COR-L47 (cell line): ENCODE measurements at places on chromosomes 3 and 15.

- DNase-seq = no peak
Measured at GRCh38 chr15:100073982-100074381, 267.8 kb downstream of the ADAMTS17 start.

- DNase-seq = no peak
Measured at GRCh38 chr3:127043041-127043641, 60.2 kb downstream of the PLXNA1 start.

- no peak for DNase-seq
Measured at GRCh38 chr15:101276501-101277037, 716 bp downstream of the SELENOS start.

- DNase-seq = peak; percentile 58
Measured at GRCh38 chr3:180802837-180803236, 109.6 kb upstream of the FXR1 start.

DNA sequence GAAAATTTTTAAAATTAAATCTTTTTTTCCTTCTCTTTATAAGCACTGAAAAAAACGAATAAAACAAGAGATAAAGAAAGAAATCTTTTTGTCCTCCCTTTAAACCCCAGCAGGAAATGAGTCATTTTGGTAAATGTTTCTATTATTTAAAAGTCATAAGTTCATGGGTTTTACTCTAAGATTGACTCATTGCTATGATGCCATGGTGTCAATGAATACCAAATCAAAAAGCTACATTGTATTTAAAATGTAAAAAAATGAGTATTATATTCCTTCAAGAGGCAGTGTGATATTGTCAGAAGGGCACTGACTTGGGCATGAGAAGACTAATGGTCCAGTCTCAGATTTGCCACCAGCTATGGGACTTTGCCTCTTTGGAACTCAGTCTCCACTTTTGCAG is 303.4 kb upstream of the DNAJC19 start:
- no peak for DNase-seq

- DNase-seq = peak; percentile 22
Measured at GRCh38 chr3:133295199-133295901, 104.5 kb upstream of the BFSP2 start.

DNA sequence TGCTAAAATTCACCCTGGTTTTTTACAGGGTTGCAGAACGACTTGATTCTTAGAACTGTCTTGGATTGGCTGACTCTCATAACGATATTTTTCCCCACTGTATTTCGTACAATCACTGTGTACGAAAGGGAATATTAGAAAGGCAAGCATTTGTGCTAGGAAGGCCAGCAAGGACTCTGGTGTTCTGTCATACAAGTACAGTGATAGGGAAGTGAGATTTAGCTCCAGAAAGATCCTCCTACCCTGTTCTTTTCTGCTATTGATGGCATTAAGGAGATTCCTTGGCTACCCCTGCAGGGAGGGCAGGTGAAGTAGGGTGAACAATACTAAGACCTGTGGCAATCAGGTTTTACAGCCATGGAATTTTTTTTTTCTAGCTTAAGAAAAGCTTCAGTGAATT is 53.8 kb upstream of the SCAANT1 start:
- no peak for DNase-seq

- peak; percentile 47 for DNase-seq
Measured at GRCh38 chr15:71800835-71801745, 9.3 kb upstream of the NR2E3 start.

DNA sequence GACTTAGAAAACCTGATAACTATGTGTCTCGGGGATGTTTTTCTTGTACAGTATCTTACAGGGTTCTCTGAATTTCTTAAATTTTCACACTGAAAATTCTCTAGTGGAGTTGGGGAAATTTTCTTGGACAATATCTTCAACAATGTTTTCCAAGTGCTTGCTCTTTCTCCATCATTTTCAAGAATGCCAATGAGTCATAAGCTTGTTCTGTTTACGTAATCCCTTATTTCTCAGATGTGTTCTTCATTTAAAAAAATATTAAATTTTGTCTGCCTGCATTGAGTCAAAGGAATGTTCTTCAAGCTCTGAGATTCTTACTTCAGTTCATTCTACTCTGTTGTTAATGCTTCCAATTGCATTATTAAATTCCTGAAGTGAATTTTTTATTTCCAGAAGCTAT is 21.9 kb upstream of the PLSCR2 start:
- no peak for DNase-seq

- DNase-seq = no peak
Measured at GRCh38 chr3:172701751-172702150, 9.1 kb downstream of the NCEH1 start.

GRCh38 chr3:44892689-44893088 is 18.3 kb downstream of the TGM4 start:
- no peak for DNase-seq

GRCh38 chr3:195070336-195070735 is 200.6 kb downstream of the XXYLT1 start:
- no peak for DNase-seq

GRCh38 chr3:194387926-194388418 is 11.1 kb downstream of the GP5 start:
- DNase-seq = no peak

DNA sequence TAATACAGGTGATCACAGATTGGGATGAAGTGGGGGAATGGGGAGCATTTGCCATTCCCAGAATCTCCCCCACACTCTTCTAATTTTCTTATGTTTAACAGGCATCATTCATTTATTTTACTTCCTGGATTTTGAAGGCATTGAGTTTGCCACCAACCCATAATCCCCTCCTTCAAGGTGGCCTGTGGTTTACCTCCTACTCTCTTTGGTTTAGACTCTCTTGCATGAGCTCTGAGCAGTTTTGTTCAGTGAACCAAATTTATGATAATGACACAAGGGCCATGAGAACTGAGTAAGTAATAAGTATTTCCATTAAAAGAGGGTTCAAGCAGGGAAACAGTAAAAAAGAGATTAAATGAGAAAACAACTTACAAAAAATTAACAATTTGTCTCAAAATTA is 703.1 kb upstream of the CFAP20DC start:
- DNase-seq = no peak

GRCh38 chr3:59456852-59457485 is 407.1 kb upstream of the CFAP20DC start:
- DNase-seq = no peak

GRCh38 chr3:141949972-141950371 is 73.5 kb downstream of the ATP1B3 start:
- DNase-seq = no peak

- DNase-seq = no peak
Measured at GRCh38 chr3:32379831-32380500, 11.7 kb upstream of the CMTM7 start.

- no peak for DNase-seq
Measured at GRCh38 chr15:82106679-82107078, 60.9 kb upstream of the MEX3B start.

DNA sequence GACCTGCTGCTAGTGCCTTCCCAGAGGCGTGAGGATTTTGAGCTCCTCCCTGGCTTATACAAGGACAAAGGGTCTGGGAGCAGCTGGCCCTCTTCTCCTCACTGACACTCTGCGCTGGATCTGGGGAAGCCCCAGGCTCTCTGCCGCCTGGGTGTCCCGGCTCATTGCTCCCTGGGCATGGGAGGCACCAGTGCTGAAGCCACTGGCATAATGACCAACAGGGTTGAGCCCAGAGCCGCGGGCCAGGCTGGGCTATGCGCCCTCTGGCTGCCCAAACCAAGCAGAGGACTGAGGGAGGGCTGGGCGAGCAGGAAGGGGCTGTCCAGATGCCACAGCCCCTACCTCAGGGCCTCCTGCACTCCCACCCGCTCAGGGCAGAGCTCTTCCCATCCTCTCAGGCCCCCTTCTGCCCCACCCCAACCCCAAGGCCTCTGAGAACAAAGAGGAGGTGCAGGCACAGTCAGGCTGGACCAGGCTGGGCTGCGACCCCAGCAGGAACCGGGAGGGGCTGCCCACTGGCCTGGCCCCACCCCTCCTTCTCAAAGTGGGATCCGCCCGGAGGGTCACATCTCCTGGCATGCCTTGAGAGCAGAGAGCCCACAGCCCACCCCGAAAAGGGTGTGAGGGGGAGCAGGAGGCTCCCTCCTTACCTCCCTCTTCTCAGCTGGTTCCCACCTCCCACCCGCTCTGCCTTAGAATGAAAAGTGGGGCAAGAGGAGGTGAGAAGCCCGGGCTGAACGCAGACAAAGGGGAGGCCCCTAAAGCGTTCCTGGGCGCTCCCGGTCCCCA is 1.6 kb downstream of the LINGO1 start:
- no peak for DNase-seq

GRCh38 chr3:71271596-71271995 is 311.9 kb downstream of the FOXP1 start:
- no peak for DNase-seq

GRCh38 chr3:55692295-55692956 is 205.3 kb upstream of the WNT5A start:
- DNase-seq = no peak

- no peak for DNase-seq
Measured at GRCh38 chr15:65057549-65057940, 10.2 kb downstream of the RASL12 start.

- DNase-seq = no peak
Measured at GRCh38 chr15:78087951-78088772, 4.2 kb upstream of the SH2D7 start.

DNA sequence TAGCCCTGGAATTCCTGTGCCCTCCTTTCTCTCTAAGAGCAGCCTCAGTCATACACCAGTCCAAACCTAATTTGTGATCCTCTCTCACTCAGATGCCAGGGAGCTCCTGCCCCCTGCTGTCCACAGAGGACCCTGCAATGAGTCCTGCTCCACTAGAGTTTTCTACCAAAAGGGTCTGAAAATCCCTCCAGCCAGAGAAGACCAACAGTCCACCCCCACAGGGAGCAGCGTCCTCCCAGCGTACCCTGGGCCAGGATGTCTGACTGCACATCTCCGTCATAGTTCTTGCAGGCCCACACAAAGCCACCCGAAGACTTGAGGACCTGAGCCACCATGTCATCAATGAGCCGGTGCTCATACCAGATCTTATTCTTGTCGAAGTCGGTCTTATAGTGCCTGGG is 15.4 kb downstream of the IDH2 start:
- DNase-seq = peak; percentile 31

- DNase-seq = no peak
Measured at GRCh38 chr3:151425627-151426340, 35.1 kb downstream of the IGSF10 start.

DNA sequence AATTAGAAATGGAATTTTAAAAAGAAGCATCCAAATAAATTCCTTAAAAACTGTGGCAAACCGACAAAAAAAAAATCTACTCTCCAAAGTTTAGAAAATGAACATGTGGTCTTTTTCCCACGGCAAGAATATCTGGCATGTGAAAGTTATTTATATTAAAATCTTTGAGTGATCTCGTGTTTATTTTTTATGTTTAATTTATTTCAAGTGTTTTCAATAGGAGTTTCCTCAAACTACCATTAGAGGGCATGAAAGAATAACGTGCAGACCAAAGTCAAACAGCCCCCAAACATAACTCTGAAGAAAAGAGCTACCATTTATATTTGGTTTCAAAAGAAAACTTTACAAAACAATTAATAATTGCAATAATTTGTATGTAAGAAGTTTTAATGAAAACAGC is 286.4 kb downstream of the ZIC4 start:
- DNase-seq = peak; percentile 38
